ENCODE measurements at places on chromosomes 16 and 17.
A peak's percentile ranks its signal among the peaks of the same experiment; 100 is the strongest.

- no peak for DNase-seq
Measured at GRCh38 chr17:73874008-73874720, 229.9 kb upstream of the SDK2 start.

- no peak for DNase-seq
Measured at GRCh38 chr17:54626146-54626703, 274.4 kb upstream of the TOM1L1 start.

DNA sequence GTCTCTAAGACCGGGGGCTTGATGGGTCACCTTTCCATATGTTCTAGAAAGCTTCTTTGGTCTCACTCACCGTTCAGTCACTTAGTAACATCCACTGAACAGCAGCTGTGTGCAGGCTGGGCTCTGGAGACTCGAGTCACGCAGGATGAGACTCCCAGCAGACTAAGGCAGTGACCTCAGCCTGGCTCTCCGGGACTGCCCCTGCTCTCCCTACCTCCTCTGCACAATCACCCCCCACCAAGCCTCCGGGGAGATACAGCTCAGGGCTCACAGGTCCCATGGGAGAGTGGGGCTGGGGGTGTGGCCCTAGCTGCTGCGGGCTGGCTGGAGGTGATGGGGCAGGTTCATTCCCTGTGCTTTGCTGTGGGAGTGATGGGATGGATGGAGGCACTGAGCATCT lies 14.1 kb downstream of the FLYWCH2 start:
- no peak for DNase-seq

- DNase-seq, result no peak
Measured at GRCh38 chr17:76189247-76189646, 48.2 kb upstream of the FOXJ1 start.

DNA sequence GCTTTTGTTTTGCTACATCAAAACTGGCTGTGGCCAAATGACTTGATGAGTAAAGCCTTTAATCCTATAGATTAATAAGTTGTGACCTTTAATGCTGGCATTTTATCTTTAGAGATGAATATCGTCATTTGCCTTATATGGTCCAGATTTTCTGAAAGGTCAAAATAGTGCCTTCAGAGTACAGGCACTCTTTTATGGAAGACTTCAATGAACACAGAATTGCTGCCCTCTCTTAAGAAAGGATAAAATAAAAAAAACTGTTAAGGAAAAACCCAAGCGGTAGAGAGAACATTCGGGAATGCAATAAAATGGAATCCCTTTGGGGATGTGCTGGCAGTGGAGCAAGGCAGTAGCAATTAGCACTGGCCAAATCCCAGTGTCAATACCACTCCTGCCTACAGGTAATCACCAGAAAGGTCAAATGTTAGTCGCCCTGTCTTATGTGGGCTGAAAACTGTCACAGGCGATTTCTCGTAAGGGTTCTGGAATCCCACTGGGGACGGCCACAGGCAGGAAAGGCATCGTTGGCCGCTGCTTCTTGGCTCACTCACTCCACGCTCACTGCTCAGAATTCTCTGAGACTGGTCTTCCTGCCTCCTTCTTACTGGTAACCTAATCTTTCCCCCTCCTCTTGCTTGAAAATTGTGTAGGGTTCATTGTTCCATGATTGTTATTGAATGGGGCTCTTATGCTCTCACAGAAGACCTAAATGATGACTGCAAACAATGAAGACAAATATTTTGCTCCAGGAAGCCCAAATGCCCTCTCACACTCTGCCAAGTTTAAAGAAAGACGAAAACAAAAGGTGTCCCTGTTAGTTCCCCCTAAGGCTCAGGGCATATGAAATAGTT lies 45.4 kb upstream of the HSBP1 start:
- no peak for DNase-seq

GRCh38 chr17:54901230-54901822 lies 674 bp downstream of the TOM1L1 start:
- no peak for DNase-seq

- no peak for DNase-seq
Measured at GRCh38 chr17:63544467-63545301, 5.6 kb upstream of the DCAF7 start.

DNA sequence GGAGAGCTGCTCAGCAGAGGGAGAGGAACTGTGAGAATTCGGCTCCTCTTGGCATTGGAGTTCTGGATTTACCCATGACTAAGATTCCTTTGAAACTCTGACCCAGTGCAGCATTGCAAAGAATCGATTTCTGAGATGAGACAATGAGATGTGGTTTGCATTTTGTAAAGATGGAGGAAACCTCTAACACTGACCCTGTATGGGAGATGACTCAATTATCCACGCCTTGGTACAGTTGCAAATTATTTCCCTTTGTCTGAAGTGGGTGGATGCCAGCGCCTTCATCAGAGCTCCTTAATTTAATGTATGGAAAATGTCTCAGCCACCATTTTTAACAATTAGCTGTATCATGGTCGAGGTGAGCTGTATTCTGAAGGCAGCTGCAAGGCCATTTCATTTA lies 53.4 kb downstream of the NUP93 start:
- no peak for DNase-seq

- no peak for DNase-seq
Measured at GRCh38 chr16:9192746-9193145, 101.3 kb downstream of the HAPSTR1 start.

GRCh38 chr17:28928061-28928460 lies 23.3 kb downstream of the PHF12 start:
- no peak for DNase-seq

GRCh38 chr16:76207270-76207669 lies 69.9 kb upstream of the CNTNAP4 start:
- no peak for DNase-seq

DNA sequence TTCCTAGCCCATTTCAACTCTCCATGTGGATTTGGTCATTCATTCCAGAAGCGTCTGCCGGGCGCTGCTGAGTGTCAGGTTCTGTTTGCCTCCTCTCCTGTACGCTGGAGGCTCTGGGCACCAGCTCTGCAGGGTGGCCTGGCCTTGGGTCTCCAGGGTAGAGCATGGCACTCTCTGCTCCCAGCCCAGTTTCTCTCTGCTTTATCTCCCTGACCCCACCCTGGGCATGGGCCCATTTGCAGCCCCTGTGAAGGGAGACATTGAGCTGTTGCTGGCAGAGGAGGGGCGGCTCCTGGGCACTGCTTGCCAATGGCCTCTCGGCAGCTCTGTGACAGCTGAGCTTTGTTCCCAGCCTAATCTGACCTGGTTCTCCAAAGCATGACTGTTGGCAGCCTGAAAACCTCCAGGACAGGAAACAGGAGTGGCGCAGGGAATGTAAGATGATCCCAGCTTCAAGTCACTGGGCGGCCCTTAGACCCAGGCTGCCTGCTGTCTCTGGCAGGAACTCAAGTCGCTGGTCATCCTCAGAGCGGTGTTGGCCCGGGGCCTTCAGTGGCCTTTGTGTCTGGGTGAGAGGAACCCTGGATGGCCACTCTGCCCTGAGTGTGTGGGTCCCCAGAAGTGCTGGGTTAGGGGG lies 146.8 kb downstream of the SEC14L1 start:
- peak; percentile 58 for DNase-seq

- DNase-seq, result peak; percentile 57
Measured at GRCh38 chr16:11915114-11915643, 577 bp downstream of the GSPT1 start.

GRCh38 chr16:22635357-22635761 lies 124.7 kb downstream of the NPIPB5 start:
- no peak for DNase-seq

DNA sequence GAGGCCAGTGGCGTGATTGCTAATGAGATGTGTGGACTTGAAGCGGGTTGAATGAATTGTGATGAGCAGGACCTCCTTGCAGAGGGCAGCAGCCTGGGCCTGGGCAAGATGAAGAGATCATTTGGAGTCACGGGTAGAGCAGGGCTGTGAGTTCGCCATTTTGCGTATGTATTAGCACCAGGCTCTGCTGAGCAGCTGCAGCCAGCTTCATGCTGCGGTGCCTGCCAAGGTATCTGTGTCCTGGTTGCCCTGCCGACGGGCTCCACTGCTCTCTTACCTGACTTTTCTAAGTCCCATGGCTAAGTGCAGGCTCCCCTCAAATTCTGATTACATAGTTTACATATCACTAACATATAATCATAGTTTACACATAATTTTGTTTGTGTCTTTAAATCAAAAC lies 295.7 kb downstream of the SNX29 start:
- DNase-seq, result no peak

- no peak for DNase-seq
Measured at GRCh38 chr17:80096561-80097021, 4.8 kb upstream of the GAA start.

- no peak for DNase-seq
Measured at GRCh38 chr16:10870808-10871156, 6.2 kb upstream of the CIITA start.

GRCh38 chr17:49976163-49976827 lies 7.3 kb downstream of the DLX4 start:
- DNase-seq, result no peak

DNA sequence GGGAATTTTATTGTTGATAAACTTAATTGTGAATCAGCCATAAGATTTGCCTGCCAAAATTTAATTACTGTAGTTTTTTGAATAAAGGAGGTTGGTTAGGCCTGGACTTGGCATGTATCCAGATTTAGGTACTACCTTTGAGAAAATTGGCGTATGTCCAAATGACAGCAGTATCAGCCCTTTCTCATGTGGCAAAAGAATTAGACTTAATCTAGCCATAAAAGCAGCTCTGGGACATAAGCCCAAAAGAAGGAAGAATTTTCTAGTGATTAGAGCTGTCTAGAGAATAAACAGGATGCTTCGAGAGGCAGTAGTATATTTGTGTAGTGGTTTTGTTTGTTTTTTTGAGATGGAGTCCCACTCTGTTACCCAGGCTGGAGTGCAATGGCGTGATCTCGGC lies 27.7 kb downstream of the PPM1E start:
- no peak for DNase-seq

DNA sequence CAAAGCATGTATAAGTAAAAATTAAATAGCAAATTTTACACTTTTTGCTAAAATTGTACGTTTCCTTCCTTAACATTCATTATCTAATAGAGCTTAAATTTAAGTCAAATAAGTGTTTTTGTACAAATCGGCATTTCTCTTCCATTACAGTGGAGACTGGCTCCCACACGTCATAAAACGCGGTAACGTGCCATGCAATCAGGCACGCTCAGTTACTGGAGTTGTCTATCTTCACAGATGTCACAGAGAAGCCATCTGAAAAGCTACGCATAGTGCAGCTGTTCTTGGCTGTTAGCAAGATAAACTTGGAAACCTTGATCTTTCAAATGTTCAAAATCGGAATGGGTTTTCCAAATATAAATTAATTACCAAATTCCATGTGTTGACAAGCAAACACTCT lies 165.3 kb downstream of the STX8 start:
- DNase-seq, result no peak

GRCh38 chr17:50843150-50843905 lies 7.9 kb downstream of the WFIKKN2 start:
- no peak for DNase-seq

DNA sequence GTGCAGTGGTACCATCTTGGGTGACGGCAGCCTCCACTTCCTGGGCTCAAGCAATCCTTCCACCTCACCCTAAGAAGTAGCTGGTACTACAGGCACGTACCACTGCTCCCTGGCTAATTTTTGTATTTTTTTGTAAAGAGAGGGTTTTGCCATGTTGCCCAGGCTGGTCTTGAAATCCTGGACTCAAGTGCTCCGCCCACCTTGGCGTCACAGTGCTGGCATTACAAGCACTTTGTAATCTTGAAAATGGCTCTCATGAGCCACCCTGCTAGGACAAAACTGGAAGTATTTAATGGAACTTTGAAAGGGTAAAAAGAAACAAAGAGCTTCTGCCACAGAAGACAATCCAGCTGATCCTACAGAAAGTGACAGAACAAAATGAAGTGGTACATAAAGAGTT lies 9.2 kb downstream of the SUMO2 start:
- DNase-seq, result no peak

DNA sequence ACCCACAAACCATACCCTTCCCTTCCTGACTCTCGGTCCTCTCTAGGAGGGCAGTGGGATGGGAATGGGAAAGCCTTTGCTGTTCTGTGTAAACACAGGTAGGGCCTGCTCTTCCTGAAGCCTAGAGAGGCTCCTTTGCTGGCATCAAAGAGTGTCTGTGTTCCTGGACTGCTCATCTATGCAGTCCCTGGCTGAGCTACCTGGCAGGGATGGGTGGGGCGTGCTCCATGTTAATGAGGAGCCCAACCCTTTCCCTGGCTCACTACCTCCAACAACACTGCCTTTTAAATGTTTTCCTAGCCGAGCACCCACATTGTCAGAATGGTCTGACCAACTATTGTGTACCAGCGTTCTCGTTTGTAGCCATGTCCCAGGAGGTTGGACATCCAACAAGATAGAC lies 26.6 kb upstream of the NAGLU start:
- DNase-seq, result no peak

GRCh38 chr17:37039269-37039668 lies 90.5 kb downstream of the AATF start:
- no peak for DNase-seq

DNA sequence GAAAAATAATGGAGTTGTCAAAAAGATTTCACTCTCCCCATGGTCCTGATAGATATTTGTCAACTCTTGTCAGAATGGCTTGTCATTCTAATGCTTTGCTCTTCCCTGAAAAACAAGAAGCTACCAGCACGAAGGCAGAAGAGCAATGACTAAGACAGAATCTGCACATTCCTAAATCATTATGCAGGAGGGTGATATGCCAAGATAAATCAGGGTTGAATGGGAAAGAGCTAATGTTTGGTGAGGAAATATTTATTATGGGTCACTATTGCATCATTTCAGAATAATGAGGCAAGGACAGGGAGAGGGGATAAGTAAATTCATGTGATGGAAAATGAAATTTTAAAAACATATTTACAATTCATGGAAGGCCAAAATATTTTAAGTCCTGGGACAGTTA lies 297.5 kb upstream of the XYLT1 start:
- no peak for DNase-seq

DNA sequence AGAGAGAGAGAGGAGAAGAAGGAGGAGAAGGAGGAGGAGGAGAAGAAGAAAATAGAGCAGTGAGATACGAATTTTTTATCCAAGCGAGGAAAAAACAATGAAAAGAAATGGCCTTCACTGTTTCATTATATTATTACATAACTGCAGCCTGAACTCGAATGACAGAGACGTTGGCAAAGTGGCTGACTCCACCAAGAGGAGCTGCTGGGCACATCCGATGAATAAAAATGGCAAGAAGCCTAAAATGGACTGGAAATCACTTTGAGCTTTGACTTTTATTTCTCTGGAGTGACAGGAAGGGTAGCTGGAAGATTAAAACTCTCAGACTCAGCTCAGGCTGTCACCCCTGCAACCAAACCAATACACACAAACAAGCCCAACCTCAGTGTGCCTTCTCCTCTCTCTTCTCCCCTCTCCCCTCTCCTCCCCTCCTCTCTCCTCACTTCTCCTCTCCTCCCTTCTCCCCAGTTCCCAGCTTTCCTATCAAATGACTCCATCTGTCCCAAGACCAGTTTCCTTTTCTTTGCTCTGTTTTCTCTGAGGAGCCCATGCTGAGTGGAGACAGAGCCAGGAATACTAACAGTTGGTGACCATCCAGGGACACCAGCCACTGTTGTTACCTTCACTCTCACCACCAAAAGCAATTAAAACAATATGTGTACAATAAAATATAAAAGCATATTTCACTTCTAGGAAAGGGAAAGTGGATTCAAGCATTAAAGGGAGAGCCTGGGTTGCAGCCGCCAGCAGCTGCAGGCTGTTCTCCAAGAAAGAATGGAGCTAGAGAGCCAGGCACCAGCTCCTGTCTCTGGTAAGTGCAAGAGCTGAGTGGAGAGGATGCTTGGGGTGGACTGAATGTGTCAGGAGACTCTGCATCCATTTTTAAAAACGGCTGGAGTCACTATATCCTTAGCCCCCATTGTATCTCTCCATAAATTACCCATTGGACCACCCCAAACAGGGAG lies 51.2 kb downstream of the SOX9 start:
- DNase-seq, result no peak

All from nephron progenitor cell (in vitro differentiated cells).